ENCODE measurements at places on chromosomes 5 and 9. TPM values are rescaled to one million over a fixed set of nuclear protein-coding genes. Genes with fewer than 3 reads are reported as not detected.

Gene CBY3
- total RNA-seq = 5.0 TPM

Gene TMEM252
- total RNA-seq = not detected

Gene PCDHGA8
- 4.2 TPM for total RNA-seq

Gene LMAN2
- 369 TPM for total RNA-seq

Gene HAVCR2
- total RNA-seq = 2.8 TPM

Gene TTC33
- 11.9 TPM for total RNA-seq

DNA sequence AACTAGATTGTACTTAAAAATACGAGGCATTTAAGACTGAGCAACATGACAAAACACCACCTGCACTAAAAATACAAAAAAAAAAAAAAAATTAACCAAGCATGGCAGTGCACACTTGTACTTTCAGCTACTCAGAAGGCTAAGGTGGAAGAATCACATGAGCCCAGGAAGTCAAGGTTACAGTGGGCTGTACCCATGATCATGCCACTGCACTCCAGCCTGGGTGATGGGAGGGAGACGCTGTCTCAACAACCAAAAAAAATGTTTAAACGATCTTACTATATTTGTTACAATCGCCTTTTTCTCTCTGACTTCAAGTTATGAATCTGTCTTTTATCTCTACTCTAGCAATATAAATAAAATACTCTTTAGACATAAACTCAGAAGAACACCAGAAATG is 1454.3 kb downstream of the MAT2B start:
- DNase-seq = no peak
- no peaks in the 10 kb centered on the region for H3K4me1 ChIP-seq
- H3K27me3 ChIP-seq = no peaks in the 10 kb centered on the region
- no peak overlapping the region for H3K4me3 ChIP-seq
- no peak overlapping the region for H3K27ac ChIP-seq

DNA sequence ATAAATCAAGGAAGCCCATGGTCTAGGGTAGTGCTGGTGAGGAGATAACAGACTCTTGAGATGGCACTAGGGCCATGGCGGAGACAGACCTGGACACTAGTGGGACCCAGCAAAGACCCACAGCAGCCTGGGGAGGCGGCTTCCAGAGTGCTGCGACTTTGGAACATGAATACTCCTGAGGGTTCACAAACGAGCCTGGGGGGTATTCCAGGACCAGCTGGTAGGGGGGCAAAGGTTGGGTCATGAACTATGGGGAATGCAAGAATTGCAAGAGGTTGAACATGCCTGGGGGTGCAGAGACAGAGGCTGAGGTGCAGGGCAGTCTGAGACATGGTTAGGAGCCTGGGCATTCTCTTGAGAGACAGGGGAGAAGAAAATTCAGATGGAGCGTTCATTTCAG is 43.8 kb upstream of the SPTLC1 start:
- no peaks in the 10 kb centered on the region for H3K36me3 ChIP-seq
- H3K4me3 ChIP-seq = no peak overlapping the region
- H3K4me1 ChIP-seq = no peaks in the 10 kb centered on the region
- H3K27ac ChIP-seq = no peak overlapping the region
- no peak for DNase-seq
- H3K27me3 ChIP-seq = no peaks in the 10 kb centered on the region

DNA sequence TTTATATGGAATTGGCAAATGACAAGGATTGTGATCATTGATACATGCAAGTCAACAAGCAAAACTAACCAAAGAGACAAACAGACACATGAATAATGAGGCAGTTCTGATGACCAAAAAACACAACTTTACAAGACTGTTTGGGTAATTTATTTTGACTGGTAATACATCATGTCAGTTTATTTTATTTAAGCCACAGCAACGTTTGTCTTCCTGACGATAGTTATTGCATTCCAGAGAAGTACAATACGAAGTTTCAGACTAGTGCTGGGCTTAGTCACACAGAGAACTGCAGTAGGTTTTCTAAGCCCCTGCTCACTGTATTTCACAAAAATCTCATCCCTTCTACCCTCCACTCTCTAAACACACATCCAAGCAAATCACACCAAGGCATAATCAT is 514.2 kb downstream of the RAB3C start:
- DNase-seq = no peak
- no peak overlapping the region for H3K27ac ChIP-seq
- no peaks in the 10 kb centered on the region for H3K36me3 ChIP-seq
- no peaks in the 10 kb centered on the region for H3K27me3 ChIP-seq
- no peaks in the 10 kb centered on the region for H3K4me1 ChIP-seq

- H3K36me3 ChIP-seq = no peaks in the 10 kb centered on the region
- H3K27ac ChIP-seq = no peak overlapping the region
- H3K4me1 ChIP-seq = no peaks in the 10 kb centered on the region
- no peaks in the 10 kb centered on the region for H3K27me3 ChIP-seq
- DNase-seq = peak; percentile 41
Measured at GRCh38 chr5:39624268-39624886, 199.6 kb upstream of the DAB2 start.

- H3K27ac ChIP-seq = no peak overlapping the region
- no peak for DNase-seq
- no peaks in the 10 kb centered on the region for H3K4me1 ChIP-seq
- H3K4me3 ChIP-seq = no peak overlapping the region
- no peaks in the 10 kb centered on the region for H3K27me3 ChIP-seq
Measured at GRCh38 chr5:79256563-79256962, 20.6 kb downstream of the JMY start.

- H3K36me3 ChIP-seq = peaks cover 4% of the 10 kb centered on the region
- H3K27me3 ChIP-seq = no peaks in the 10 kb centered on the region
- no peaks in the 10 kb centered on the region for H3K4me1 ChIP-seq
- DNase-seq = no peak
Measured at GRCh38 chr9:72351538-72352453, 13.2 kb downstream of the ZFAND5 start.

DNA sequence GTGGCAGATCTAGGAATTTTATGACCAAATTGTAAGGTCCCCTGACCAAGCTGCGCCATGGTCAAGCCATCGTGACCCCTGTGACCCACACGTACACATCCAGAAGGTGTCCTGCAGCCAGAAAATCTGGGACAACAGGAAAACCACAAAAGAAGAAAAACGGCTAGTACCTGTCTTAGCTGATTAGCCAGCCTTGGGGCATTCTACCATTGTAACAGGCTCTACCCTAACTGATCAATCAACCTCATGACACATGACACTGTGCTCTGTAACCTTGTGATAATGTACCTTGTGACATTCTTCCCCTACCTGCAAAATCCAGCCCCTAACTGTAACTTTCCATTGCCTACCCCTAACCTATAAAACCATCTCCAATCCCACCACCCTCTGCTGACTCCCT is 43.6 kb downstream of the SPTLC1 start:
- no peak overlapping the region for H3K4me3 ChIP-seq
- H3K27ac ChIP-seq = no peak overlapping the region
- DNase-seq = no peak
- no peaks in the 10 kb centered on the region for H3K27me3 ChIP-seq

DNA sequence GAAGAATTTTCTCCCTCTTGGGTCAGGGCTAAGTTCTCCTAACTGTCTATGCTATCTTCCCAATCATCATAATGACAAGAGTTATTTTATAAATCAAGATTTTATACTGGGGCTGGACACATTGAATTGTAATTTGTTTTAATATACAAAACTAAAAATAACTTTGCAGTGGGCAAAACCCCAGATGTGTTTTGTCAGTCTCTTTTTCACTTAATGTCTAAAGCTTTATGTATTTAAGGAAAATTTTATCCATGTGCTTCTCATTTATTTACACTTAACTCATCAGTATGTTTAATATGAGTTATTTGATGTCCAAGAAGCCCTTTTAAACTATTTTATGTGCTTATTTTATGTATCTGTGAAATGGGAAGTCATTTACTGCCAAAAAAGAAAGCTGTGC is 362.8 kb upstream of the ADAMTSL1 start:
- no peaks in the 10 kb centered on the region for H3K27me3 ChIP-seq
- DNase-seq = no peak
- H3K4me1 ChIP-seq = no peaks in the 10 kb centered on the region
- H3K4me3 ChIP-seq = no peak overlapping the region
- H3K27ac ChIP-seq = no peak overlapping the region

DNA sequence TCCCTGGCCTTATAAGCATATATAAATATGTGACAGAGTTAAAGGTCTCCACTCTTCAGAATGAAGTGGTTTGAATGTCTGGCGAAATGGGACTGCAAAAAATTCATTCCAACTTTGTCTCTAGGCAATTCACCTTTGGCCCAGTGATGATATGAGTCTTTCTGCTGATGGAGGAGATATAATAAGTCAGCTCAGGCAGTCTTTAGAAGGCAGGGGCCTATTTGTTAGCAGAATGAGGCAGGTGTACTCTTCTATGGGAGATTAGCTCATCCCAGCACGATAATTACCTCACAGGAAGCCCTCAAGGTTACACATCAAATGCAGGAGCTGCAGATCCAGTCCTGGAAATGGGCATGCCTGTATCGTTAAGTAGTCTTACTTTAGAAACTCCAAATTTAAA is 300.5 kb downstream of the NR2F1-AS1 start:
- H3K27me3 ChIP-seq = no peaks in the 10 kb centered on the region
- no peak overlapping the region for H3K27ac ChIP-seq
- no peaks in the 10 kb centered on the region for H3K4me1 ChIP-seq
- no peaks in the 10 kb centered on the region for H3K36me3 ChIP-seq
- no peak for DNase-seq

DNA sequence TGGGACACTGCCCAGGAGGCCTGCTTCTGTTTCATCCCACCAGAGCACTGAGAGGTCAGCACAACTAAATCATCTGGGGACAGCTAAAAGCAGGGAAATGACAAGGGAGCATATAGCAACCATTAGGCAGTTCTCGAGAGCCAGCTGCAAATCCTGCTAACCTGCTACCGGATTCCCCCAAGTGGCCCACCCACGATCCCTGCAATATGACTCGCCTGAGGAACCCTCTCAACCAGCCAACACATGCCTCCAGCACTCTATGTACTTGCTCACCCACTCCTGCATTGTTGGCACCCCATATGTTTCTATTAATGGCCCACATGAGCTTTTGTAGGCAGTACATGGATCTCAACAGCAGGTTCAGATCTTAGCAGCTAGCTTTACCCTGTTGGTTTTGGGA is 326.0 kb downstream of the GABRG2 start:
- no peaks in the 10 kb centered on the region for H3K4me1 ChIP-seq
- H3K36me3 ChIP-seq = no peaks in the 10 kb centered on the region
- no peak overlapping the region for H3K4me3 ChIP-seq
- H3K27me3 ChIP-seq = no peaks in the 10 kb centered on the region
- no peak for DNase-seq

DNA sequence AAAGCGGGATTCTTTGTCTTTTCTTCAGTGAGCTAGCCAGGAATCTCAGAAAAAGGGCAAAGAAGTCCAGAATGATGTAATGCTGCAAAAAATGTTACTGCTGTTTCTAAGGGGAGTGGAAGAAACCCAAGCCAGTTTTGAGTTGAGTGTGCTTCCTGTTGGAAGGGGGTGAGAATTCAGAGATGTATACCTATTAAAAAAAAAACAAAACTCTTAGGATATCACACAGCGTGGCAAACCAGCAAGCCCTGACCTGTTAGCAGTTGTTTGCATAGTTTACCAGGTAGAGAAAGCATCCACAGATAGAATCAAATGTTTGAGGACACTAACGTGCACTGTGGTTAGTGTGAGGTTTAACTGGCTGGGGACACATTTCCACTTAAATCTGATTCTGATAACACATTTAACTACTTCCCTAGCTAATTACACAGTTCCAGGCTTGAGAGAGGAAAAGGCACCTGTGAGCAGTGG is 11.4 kb downstream of the BASP1 start:
- peak; percentile 53 for DNase-seq
- H3K36me3 ChIP-seq = no peaks in the 10 kb centered on the region
- no peak overlapping the region for H3K4me3 ChIP-seq
- H3K4me1 ChIP-seq = peaks cover 3% of the 10 kb centered on the region

DNA sequence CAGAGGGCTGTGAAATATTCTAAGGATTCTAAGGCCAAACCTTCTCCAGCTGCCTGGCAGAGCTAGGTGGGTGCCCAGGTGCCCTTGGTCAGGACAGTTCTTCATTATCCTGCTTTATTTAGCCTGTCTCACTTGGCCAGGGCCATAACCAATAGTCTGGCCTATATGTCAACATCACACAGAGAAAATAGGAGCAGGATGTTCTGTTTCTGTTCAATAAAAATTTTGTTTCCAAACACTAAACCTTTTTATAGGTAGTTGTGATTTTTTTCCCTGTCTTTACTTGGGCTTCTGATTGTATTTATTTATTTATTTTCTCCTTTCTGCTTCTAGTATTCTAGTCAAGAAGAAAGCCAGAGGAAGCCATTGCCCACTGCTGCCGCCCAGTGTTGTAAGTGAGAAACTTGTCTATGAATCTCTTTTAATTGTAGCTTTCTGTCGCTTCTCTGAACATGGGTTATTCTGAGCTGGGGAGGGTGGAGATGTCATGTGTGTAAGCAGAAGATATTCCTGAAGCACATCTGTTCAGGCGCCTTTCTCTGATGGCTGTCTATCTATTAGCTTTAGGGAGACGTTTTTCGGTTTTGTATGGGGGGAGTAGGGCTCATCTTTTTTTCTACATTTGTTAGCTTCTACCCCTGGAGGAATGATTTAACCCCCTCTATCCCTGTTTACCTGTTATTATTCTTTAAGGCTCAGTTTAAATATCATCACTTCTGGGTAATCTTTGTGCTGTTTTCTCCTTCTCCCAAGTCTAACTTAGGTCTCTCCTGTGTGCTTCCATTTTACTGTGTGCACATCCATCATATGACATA is 97.1 kb downstream of the UNC13B start:
- H3K36me3 ChIP-seq = no peaks in the 10 kb centered on the region
- DNase-seq = peak; percentile 86
- H3K27me3 ChIP-seq = no peaks in the 10 kb centered on the region
- peaks cover 5% of the 10 kb centered on the region for H3K4me1 ChIP-seq

GRCh38 chr5:34030048-34030447 is 13.0 kb downstream of the C1QTNF3 start:
- H3K27me3 ChIP-seq = no peaks in the 10 kb centered on the region
- no peak overlapping the region for H3K27ac ChIP-seq
- H3K36me3 ChIP-seq = no peaks in the 10 kb centered on the region
- H3K4me1 ChIP-seq = no peaks in the 10 kb centered on the region
- DNase-seq = no peak

DNA sequence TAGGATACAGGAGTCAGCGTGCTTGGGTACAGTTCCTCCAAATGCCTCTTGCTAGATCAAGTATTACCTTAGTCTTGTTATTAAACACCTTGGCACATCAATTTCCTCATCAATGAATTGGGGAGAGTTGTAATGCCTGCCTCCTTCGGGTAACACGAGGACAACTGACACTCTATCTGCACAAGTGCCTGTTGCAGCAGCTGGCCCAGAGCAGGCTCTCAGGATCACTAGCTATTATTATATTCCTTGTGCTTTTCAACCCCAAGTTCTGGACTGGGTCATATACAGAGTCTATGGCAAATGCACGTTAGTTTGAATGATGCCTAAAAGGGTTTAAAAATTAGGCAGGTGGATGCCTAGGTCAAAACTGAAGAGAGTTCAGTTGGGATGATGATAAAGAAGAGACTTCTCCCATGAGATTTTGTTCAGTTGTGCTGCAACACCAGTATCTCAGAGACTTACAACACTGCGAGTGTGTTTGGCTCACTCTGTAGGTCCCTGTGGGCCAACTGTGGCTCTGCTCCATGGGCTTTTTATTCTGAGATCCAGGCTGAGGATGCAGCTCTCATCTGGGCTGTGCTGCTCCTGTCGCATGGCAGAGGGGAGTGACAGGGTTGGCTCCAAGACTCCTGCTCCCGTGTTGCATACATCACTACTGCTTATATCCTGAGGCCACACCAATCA is 41.1 kb upstream of the TEX48 start:
- H3K4me3 ChIP-seq = no peak overlapping the region
- DNase-seq = no peak
- no peak overlapping the region for H3K27ac ChIP-seq
- H3K4me1 ChIP-seq = no peaks in the 10 kb centered on the region
- H3K27me3 ChIP-seq = no peaks in the 10 kb centered on the region

Measured in prostate gland (tissue), 2 donors.